Cardiac septum (tissue), 1 donor: ENCODE measurements at places on chromosomes 12 and 14. TPM values are rescaled to one million over a fixed set of nuclear protein-coding genes. Genes with fewer than 3 reads are reported as not detected.
A peak's percentile ranks its signal among the peaks of the same experiment; 100 is the strongest.

TC2N gene
- total RNA-seq: 1.7 TPM

DHRS2 gene
- 0.27 TPM for total RNA-seq

GALNT8 gene
- total RNA-seq: 2.4 TPM

ZBTB42 gene
- total RNA-seq: 8.6 TPM

PRH2 gene
- not detected for total RNA-seq

KRT74 gene
- not detected for total RNA-seq

CYP27B1 gene
- total RNA-seq: 0.24 TPM

DNA sequence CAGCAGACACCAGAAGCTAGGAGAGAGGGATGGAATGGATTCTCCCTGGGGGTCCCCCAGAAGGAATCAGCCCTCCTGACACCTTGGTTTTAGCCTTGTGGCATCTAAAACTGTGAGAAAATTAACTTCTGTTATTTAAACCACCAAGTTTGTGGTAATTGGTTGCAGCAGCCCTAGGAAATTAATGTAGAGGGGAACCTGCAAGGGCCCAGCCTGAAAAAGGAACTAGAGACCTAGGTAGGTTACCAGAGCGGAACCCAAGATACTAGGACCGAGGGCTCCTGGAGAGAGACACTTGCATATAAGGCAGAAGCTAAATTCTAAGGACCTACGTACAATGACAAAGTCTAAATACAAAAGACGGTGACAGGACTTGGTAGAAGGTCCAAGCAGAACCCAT lies 8.1 kb upstream of the DENND5B start:
- no peak for DNase-seq

DNA sequence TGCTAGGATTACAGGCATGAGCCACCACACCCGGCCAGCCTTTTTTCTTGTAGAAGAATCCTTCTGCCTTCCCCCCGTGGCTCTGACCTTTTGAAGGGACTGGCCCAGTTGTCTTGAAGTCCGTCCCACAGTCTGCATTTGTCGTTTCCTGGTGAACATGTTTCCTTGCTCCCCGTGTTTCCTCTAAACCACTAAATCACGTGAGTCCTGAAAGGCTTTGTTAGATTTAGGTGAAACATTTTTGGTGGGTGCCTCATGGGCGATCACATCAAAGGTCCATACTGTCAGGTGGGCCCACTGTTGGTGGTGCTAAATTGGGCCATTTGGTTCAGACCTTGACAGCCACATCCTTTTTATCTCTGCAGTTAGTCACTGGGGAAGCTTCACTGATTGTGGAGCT lies 26.3 kb downstream of the MLXIP start:
- DNase-seq: no peak

DNA sequence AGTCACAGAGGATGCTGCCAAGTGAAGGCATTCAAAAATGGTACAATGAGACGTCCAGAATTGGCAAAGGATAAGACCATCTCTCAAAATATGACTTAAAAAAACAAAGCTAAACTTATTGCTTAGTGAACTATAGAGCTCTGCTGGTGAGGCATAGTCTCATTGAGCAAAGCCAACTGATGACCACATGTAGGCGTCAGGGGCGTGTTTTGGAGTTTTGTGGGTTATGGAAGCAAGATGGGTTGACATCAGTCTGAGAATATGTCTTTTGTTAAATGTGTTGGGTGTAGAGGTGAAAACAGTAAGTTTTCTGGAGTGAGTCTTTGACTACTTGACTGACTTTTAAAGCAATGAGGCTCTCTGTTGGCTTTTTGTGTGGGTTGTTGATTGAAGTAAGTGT lies 47.2 kb downstream of the ATL1 start:
- no peak for DNase-seq

DNA sequence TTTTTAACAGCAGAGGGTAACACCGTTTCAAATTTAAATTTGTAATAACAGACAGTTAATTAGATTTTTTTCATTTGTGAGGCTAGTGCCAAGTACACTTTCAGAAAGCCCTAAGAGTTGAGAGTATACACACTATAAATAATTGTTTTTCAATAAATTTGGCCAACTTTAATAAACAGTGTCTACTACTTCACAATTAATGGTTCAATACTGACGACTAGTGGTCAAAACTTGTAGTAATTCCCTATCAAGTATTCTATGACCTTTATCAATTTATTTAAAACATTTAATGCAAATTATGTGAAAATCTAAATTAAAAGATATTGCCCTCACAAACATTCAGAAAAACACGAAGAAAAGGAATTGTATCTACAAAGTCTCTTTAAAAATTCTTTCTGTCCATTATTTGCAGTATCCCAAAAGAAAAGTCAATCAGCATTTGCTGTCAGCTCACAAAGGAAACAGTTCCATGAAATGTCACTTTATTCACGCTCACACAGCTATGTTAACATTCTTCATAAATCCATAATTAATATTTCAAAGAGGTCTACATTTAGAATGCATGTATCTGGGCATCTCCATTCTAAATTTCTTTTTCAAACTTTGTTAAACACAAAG lies 91.2 kb downstream of the CEP128 start:
- DNase-seq: no peak

- no peak for DNase-seq
Observed at GRCh38 chr14:65772466-65772865, 359.9 kb downstream of the FUT8 start.

DNA sequence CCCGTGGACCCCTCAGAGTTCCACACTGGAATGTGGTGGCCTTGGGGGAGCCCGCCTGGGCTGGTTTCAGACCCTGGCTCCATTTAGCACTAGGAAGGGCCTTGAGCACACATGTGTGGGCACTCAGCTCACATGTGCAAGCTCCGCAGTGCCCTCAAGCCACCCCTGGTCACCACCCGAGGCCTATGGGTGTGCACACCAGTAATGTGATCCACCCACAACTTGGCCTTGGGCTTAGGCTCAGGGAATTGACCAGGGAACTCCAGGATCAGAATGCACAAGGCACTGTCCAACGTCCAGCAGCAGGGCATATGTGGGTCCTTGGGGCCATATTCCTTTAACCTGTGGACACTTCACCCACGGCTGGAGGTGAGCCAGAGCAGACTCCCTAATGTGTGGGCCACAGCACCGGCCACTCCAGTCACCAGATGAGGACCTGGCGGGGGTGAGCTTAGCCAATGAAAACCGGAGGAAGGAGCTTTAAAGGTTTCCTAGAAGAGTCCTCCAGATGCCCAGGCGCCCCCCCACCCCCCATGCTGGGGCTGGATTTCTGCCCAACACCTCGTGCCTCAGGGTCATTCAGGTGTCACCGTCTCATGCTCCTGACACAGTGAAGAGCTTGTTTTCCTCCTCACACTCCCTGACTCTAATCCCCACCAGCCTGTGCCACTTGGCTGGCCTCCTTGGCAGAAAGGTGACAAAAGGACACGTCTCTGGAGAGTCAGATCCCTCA lies 209.2 kb downstream of the ZFP36L1 start:
- DNase-seq: peak; percentile 73

GRCh38 chr14:86766469-86766868 lies 1226.5 kb downstream of the GALC start:
- no peak for DNase-seq

GRCh38 chr14:75223664-75224154 lies 47.3 kb upstream of the TMED10 start:
- no peak for DNase-seq

GRCh38 chr12:64569923-64570691 lies 40.2 kb upstream of the RASSF3 start:
- no peak for DNase-seq

DNA sequence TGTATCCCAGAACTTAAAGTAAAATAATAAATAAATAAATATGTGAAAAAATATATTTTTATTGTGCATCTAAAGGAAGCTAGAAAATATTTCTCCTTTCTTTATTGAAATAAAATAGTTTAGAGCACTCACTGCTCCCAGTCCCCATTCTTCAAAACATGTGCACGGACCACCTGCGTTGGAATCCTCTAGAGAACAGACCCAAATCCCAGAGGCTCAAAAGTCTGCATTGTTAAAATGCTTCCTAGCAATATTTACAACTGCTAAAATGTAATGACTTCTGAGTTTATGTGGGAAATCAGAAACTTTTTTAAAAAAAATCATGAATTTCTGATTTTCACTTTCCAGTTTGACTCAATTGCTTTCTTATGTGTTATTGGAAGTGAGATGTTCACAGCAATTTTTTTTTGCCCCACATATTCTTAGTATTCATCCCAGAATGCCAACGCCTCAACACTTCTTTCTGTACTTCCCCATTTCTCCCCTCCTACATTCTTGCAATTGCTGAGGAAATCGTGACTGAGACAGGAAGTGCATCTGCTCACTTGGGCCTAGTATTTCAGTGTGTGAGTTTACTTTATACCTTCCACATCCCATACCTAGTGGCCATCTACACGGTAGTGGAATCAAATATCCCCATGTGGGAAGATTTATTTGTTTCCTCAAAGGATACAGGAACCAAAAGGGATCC lies 116.0 kb upstream of the FLRT2 start:
- DNase-seq: no peak

GRCh38 chr14:60756847-60757246 lies 22.3 kb downstream of the MNAT1 start:
- DNase-seq: no peak

- DNase-seq: no peak
Observed at GRCh38 chr12:113391145-113391544, 12.5 kb downstream of the SDS start.

DNA sequence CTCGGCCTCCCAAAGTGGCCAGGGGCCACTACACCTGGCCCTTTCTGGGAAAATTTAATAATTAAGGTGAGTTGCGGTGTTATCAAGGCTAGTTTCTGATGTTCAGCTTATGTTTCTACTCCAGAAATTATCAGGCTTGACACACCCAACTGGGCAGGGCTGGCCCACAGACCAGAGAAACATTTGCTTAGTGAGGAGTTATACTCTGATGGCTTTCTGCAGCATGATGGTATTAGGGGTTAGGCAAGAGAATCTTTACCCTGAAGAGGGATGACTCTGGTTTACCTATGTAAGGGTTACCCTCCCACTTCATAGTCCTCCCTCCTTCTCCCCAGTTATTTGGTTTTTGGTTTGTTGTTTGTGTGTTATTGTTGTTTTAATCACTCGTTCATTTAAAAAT lies 24.5 kb upstream of the HECTD1 start:
- no peak for DNase-seq

DNA sequence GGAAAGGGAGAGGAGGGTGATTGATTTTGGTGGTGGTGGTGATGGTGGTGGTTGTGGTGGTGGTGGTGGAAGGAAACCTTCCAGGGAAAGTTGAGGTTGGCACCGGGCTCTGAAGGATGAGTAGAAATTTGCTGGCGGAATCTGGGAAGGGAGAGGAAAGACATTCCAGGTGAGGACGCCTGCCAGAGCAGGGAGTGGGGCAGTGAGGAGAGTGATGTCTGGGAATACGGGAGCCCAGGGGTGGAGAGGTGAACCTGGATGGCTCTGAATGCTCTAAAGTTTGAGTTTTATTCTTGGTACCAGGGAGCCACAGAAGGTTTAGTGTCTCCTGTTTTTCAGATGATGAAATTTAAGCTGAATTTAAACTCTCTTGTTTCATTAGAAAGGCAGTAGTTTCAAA lies 16.0 kb downstream of the CHST11 start:
- DNase-seq: no peak

DNA sequence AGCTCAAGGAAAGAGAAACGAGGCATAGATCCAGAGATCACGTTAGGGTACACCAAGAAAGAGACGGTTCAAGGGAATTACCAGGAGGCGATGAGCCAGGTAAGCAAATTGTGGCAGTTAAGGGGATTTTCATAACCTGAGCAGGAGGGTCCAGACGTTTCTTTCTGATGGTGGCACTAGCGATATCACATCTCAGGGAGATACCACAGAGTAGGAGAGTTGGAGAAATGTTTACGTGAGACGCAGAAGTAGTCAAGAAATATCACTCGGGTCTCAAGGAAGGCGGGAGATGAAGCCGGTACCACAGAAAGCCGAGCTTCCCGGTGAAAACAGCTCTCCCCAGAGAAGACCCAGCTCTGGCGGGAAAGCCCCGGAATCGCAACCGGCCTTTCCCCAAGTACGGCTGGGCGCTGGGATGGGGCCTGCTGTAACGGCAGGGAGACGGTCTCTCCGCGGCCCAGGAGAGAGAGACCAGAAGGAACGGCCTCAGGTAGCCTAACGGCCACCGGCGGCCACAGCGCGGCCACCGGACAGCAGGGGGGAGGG lies 485 bp downstream of the SENP1 start:
- no peak for DNase-seq

- peak; percentile 88 for DNase-seq
Observed at GRCh38 chr14:23438101-23438971, 2.9 kb upstream of the MYH7 start.

DNA sequence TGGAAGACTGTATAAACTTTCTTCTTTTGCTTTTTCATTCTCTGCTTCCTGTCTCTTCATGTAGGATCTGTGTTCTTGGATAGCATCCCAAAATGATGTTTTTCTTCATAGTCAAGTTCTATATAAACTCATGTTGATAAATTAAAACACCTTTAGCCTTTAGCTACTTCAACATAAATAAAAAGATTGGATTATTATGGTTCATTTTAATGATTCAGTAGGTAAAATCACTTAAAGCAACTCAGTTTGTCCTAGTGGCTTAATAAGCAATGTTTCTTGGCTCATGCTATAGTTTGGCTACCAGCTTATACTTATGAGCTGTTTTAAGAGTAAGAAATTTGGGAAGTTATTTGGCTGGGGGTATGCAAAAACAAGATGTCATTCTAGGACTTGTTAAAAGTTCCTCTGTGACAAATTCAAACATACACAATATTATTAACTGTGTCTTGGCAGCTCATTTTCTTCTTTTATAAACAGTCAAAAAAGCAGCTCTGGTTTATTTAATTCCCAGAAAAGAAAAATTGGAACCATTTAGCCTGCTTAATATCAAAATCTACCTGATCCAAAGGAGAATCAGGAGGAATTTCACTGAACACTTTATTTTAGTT lies 111.4 kb downstream of the TMTC3 start:
- DNase-seq: no peak

- DNase-seq: no peak
Observed at GRCh38 chr14:80388980-80389711, 177.8 kb upstream of the DIO2 start.

DNA sequence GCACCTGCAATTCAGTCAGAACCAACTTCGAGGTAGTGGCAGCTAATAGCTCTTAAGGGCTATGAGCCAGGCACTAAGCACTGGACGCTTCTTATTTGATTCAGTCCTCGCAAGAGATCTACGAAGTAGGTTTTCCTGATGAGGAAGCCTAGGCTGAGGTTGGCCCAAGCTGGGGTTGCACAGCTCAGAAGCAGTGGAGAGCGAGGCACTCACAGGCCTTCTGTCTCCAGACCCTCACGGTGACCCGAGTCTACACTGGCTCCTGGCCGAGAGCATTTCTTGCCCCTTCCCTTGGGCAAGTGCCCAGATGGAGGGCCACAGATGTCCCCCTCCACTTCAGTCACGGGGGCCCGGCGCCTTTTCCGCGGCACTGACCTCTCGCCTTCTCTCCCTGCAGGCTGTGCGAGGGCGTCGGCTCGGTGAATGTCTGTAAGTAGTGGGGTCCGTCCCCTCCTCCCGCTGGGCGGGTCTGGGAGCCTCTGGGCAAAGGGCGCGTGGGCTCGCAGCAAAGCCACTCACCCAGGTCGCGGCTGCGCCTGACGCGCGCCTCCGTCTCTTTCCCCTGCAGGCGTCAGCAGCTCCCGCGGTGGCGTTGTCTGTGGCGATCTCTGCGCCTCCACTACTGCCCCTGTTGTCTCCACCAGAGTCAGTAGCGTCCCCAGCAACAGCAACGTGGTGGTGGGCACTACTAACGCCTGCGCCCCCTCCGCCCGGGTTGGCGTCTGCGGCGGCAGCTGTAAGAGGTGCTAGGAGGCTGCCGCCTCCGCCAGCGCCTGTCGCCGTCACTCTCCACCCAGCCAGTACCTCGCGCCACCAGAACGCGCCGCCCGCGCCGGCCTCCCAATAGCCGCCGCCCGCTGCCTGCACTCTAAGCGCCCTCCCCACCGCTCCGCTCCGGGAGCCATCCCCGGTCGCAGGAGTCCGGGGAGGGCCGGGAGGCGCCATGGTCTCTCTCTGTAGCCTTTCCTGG lies 13.1 kb downstream of the KRT83 start:
- DNase-seq: peak; percentile 66
